ENCODE measurements at places on chromosomes 3 and 15. TPM values are rescaled to one million over a fixed set of nuclear protein-coding genes. Genes with fewer than 3 reads are reported as not detected.

Gene EPB42
- 5.3 TPM for total RNA-seq

Gene ASB14
- total RNA-seq = 0.33 TPM

Gene CDC25A
- total RNA-seq = 4.6 TPM

Gene FGF12
- 13.0 TPM for total RNA-seq

Gene C3orf22
- not detected for total RNA-seq

Gene DNAJC13
- 88.2 TPM for total RNA-seq

Gene SGO1
- 6.6 TPM for total RNA-seq

Gene CDHR4
- total RNA-seq = not detected

Gene NDUFAF3
- total RNA-seq = 51.6 TPM

Measured in camera-type eye (tissue), 1 donor.